Right cardiac atrium (tissue), 5 donors: ENCODE measurements at places on chromosomes 1 and 21.

DNA sequence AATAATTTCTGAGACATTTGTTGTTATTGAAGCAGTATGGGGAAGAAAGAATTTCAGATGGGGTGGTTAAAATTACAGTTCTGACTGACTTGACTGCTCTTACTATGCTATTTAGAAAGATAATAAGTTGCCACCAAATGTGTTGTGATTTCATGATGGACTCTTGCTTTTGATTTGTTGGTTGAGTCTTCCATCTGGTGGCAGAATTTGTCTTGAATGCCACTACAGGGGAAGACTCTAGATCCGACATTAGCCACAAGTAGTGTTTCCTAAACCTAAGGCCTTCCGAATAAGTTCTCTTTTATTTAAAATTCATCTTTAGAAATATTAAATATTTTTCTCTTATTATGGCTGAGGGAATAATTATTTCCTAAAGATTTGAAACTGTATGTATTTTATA, 190.9 kb upstream of the ADGRL4 start:
- no peak for DNase-seq

DNA sequence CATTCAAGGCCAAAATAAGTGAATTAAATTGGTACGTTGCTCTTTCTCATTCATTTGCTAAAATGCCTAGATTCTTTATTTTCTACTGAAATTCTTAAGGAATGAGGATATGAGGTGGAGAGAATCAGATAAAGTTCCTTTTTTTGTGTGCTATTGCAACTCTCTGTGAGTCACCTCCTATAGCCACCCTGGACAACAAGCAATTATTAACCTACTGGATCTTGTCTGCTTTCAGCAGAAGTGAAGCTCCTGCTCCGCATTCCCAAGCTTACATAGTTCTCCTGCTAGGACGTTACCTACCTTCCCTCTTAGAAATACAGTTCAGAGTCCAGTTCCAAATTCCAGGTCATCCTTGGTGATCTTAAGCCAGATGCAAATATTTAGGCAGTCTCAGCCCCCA, 4.8 kb upstream of the KCNJ6 start:
- DNase-seq = no peak

DNA sequence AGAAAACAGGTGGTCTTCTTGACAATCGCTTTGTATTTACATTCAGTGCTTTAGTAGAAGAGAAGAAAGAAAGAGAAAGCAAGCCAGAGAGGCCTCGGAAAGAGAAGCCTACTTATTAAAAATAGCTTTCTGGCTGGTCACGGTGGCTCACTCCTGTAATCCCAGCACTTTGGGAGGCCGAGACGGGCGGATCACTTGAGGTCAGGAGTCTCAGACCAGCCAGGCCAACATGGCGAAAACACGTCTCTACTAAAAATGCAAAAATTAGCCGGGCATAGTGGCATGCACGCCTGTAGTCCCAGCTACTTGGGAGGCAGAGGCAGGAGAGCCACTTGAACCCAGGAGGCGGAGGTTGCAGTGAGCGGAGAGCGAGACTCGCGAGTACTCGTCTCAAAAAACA, 1.8 kb upstream of the SLC19A2 start:
- no peak for DNase-seq

DNA sequence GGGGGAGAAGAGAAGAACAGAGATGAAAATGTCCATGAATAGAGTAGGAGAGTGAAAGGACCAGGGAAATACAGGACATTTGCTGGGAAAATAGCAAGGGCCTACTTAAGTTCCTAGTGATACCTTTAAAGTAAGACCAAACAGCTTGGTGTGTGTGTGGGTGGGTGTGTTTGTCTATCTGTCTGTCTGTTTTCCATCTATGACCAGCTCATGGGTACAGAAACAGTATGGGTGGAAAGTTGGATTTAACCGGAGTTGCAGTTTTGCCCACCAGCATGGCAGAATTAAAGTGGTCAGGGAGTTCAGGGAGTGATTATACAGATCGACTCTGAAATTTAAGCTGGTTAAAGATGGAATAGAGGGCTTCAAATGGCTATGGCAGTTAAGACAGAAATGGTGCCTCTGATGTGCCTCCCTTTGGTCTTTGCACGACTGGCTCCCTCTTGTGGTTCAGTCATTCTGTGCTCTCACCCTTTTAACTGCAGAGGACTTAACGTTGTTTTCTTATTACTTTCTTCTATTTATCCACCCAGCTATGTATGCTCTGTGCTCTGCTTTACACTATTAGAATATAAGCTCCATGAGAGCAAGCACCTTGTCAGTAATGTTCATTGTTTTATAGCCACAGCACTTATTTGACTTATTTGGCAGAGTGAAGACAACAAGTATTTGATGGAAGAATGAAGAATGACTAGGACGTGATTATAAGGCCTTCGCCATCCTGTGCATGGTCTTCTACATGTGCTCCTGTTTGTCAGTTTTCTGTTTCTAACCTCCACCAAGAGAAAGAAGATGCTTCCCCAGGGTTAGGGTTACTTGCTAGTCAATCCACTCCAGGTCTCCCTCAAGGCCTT, 72.7 kb upstream of the AK4 start:
- no peak for DNase-seq

- no peak for DNase-seq
These were observed 18.5 kb upstream of the SLC25A34 start for GRCh38 chr1:15717418-15718125.

- DNase-seq = no peak
These were observed 82.2 kb upstream of the C1orf105 start for GRCh38 chr1:172338295-172338735.

DNA sequence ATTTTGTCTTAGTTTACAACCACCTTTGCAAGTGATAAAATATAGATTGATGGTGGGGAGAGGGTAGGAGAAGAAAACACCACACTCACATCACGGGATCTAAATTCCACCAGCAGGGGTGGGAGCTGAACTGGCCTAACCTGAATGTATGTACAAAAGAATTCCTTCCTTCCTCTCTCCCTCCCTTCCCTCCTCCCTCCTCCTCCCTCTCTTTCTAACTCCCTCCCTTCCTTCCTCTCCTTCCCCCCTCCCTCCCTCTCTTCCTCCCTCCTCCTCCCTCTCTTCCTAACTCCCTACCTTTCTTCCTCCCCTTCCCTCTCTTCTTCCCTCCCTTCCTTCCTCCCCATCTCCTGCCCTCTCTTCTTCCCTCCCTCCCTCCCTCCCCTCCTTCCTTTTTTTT, 40.2 kb downstream of the HIVEP3 start:
- no peak for DNase-seq
